Activated naive CD4-positive, alpha-beta T cell (primary cell): ENCODE measurements at places on chromosomes 11 and 22.

DNA sequence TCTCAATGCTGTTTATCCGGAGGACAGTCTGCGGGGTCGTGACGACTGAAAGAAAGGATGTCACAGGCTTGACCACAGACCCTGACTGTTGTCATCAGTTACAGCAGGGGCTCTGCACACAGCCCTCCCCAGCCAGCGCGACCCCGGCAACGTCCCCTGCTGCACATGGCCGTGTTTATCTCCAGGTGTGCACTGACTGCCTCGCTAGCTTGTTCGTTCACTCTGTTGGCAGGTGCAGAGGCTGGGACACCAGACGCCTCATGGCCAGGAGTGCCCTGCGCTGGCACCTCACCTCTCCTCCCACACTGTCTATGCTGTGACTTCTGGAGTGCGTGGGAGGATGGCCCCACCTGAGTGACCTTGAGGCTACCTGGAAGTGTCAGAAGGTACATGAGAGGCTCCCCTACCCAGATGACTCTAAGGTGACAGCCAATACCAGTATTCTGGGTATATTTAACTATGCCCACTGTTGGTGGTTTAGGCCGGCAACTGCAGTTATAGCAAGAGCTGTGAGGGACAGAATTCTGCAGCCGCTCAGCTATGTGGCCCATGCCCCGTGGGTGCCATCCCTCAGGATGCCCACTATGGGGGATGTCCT is 12.2 kb downstream of the MRPL21 start:
- DNase-seq = no peak

DNA sequence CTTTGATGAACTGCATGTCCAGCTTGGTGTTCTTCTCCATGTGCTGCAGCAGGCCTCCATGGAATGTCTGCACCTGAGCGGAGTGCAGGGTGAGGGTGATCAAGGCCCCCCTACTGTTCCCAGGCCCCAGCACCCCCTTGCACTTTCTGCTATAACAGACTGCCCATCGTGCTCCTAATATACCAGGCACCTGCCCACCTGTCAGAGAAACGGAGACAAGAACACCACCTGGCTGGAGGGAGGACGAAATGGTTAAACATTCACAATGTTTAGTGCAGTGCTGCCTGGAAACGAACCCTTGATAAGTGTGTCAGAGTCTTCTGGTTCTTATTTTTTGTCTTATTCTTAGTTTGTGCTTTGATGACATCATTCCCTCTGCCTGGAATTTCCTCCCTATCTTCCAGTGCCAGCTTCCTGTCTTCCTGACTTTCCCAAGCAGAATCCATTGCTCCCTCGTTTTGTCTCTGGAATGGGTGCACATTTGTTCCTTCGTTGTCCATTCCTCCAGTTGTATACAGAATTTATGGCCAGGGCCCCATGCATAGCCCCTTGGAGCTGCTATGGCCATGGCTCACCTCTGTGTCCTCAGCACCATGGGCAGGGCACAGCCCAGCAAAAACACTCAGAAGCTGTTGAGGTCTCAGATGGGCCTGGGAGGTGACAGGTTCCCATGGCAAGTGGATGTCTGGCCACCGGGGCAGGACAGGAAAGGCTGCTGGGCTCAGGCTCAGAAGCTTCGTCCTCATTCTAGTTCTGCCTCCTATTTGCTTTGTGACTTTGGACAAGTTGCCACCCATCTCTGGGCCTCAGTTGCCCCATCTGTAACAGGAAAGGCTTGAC is 11.9 kb downstream of the BAIAP2L2 start:
- no peak for DNase-seq

GRCh38 chr11:134780486-134781147 is 368.6 kb upstream of the B3GAT1 start:
- DNase-seq = no peak

- no peak for DNase-seq
These were observed 12.1 kb downstream of the GAL3ST1 start for GRCh38 chr22:30562366-30562765.

- no peak for DNase-seq
These were observed 23.4 kb downstream of the CHRDL2 start for GRCh38 chr11:74707602-74708510.

DNA sequence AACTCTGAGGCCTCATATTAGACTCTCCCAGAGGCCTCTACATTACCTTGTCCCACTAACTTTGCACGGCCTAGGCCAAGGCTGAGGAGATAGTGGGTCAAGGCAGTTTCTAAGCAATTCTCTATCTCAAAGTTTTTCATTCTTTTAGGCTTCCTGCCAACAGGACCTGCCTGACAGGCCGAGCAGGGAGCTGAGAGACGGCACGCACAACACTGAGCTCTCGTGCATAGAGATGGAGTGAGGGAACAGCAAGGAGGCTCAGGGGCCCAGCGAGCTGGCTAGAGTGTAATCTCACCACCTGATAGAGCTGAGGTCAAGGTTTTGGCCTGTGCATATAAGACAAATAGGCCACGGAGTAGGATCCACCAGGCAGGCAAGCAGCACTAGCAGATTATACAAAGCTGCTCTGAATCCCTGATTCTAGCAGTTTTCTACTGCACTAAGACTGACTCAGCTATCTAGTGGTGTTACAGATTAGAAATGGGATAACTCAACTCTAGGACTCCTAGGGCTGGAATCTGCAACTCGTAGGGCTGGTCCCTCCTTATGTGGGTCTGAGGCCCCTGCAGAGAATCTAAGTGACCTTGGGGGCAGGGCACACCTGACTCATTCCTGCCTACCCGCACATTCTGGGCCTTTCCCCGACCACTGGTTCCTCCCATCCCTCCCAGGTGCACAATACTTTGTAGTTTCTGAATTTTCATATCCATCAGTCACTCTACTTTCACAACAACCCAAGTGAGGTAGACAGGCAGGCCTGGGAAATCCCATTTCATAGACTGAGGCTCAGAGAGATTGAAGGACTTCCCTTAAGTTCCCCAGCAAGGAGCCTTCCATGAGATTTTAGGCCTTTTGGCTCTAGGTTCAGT is 1.7 kb downstream of the CYB5R2 start:
- no peak for DNase-seq

DNA sequence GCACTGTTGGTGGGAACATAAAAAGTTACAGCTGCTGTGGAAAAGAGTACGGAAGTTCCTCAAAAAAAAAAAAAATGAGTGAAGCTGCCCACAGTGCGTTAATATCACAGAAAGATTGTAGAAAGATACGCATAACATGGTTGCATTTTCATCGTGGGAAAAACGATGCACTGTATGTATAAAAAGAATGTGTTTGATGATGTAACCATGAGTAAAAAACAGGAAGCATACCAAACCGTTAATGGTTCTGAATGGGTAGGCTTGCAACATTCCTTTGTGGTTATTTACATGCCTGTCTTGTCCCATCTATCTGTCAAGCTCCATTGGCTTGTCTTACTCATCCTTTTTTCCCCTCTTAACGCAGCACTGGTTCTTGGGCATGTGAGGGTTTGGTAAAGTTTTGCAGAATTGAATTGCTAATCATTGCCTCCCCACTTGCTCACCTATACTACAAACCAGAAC is 33.8 kb upstream of the DKK3 start:
- DNase-seq = no peak

- no peak for DNase-seq
These were observed 6.0 kb downstream of the P2RX6 start for GRCh38 chr22:21020802-21021429.

- no peak for DNase-seq
These were observed 8.9 kb downstream of the KCNJ4 start for GRCh38 chr22:38446018-38446601.

GRCh38 chr11:416051-416756 is 1.4 kb upstream of the SIGIRR start:
- no peak for DNase-seq

DNA sequence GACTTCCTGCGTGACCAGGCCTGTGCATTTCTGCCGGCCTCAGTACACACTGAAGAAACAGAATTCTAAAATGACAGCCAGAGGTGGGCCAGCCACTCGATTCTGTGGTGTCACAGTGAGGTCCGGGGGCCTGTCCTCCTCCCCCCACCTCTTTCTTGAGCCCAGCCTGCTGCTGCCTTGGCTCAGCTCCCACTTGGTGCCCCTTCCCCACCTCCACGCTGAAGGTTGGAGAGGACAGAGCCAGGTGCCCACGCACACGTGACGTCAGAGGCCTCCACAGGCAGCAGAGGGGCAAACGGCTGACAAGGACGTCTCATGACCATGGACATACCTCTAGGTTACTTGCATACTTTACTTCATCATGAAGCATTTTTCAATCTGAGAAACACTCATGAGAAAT is 78.0 kb upstream of the SHANK2 start:
- DNase-seq = no peak

DNA sequence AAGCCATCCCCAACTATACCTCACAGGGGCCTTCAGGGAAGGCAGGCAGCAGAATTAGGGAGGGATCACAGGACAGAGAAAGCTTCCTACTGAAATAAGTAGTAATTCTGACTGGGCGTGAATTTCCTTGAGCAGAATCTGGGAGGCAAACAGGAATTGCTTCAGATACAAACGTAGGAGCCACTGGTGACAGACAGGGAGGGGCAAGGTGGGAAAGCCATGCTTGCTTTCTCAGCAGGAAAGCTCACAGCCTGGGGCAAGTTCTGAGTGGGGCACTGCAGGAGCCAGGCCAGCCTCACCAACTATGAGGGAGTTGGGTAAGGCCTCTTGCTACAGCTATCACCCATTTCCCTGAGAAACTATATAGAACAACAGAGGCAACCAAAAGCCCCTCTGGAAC is 43.6 kb downstream of the ARHGAP32 start:
- DNase-seq = no peak

GRCh38 chr22:48391820-48392219 is 1435.9 kb downstream of the BRD1 start:
- no peak for DNase-seq

DNA sequence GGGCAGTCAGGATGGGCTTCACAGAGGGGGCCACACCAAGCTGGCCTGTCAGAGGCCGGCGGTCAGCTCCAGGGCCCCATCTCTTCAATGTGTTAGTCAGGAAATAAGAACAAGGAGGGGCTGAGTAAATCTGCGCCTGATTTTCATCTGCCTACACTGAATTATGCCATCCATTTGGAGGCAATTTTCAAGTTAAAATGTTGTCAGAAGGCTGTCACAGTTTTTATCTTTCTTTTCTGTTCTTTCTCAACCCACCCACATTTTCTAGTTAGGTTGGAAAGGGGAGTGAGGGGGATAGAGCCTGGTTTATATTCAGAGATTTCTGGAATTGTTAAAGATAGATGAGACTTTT is 18.8 kb downstream of the ADORA2A start:
- no peak for DNase-seq

- no peak for DNase-seq
These were observed 48.4 kb downstream of the KCNJ4 start for GRCh38 chr22:38406617-38407016.

DNA sequence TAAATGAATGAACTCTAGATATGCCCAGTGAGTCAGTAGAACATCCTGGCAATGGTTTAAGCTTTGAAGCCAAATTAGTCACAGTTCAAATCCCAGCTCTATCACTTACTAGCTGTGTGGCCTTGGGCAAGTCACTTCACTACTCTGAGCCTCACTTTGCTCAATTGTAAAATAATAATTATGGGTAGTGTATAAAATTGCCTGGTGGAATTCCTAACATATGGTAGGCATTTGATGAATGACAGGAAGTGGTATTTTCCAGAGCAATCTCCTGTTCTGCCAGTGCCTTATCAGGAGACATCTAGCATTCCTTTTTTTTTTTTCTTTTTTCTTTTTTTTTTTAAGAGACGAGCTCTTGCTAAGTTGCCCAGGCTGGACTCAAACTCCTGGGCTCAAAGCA is 13.0 kb downstream of the SCN4B start:
- DNase-seq = no peak

DNA sequence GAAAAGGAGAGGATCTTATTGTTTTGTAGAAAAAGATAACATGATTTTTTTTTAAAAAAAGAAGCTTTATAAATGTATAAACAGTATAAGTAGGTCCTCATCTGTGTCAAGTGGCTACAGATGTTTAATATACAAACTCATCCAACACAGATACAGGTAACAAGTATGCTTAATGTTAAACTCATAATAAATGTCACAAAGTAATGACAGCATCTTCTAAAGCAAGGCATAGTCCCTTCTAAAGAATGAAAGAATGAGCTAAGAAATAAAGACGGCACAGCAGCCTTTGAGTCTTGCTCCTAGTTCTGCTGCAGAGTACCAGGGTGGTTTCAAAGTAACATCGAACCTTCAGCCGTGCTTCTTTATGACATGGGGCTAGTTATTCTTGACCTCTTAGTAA is 28.7 kb upstream of the BLID start:
- no peak for DNase-seq

- DNase-seq = no peak
These were observed 2.7 kb downstream of the ZBED4 start for GRCh38 chr22:49856343-49856742.

DNA sequence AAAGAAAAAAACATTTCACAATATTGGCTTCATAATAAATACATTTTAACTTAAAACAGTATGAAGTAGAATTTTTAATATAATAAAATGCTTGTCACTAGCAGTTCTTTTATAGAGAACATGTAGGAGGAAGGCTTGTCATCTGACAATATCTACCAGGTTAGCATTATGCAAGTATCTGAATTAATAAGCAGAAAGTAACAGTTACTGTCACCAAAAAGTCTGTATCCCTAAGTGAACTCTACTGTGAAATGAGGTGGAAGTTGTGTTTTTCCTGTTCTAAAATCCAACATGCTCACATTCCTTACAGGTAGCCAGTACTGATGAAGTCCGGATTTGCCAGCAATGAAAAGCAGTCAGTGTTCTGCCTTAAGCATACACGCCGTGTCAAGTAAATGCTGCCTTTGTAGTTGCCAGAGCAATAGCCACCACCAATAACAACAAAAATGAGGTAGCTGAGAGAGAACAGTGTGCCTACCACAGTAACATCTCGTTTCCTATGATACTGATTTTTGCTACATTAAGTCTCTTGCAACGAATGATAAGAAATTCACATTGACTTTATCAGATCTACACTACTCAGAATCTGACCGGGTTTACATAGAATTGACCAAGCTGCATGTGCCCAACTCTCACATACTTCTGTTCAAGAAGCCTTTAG is 95.5 kb downstream of the SIK3 start:
- no peak for DNase-seq
